SK-N-DZ (cell line): ENCODE measurements at places on chromosomes 13 and 19.

DNA sequence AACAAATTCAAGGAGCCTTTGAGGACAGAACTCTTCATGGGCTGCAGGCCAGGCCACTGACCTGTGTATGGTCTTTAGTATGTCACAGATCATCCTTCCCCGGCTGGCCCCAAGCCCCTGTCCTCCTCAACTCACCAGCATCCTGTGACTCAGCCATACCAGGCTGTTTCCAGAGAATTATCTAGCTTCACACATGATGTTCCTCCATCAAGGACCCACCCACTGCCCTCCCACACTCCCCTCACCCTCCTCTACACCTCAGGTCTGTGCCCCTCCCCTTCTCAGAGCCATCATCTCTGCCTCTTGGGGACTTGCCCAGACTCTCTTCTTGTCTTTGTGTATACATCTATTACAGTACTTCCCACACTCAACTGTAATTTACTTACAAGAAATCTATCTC lies 14.7 kb downstream of the DCT start:
- no peak for DNase-seq

GRCh38 chr19:50969413-50969760 lies at the start of gene KLK6:
TSS of gene KLK6 (minus strand) at chr19:50969591. CDS start at chr19:50968104, 1,487 bp downstream.
- DNase-seq: no peak

GRCh38 chr13:29878101-29878500 lies 27.7 kb upstream of the UBL3 start:
- DNase-seq: no peak

GRCh38 chr19:13262450-13262849 lies 112.2 kb downstream of the IER2 start:
- DNase-seq: peak; percentile 20

- DNase-seq: no peak
These were observed 266.5 kb downstream of the NBEA start for GRCh38 chr13:35208587-35208986.

- peak; percentile 29 for DNase-seq
These were observed 616 bp upstream of the PCDH17 start for GRCh38 chr13:57630661-57631595.

- no peak for DNase-seq
These were observed 15.6 kb downstream of the PABPC3 start for GRCh38 chr13:25111585-25111956.

- no peak for DNase-seq
These were observed 11.9 kb upstream of the DHRS12 start for GRCh38 chr13:51815848-51816247.

DNA sequence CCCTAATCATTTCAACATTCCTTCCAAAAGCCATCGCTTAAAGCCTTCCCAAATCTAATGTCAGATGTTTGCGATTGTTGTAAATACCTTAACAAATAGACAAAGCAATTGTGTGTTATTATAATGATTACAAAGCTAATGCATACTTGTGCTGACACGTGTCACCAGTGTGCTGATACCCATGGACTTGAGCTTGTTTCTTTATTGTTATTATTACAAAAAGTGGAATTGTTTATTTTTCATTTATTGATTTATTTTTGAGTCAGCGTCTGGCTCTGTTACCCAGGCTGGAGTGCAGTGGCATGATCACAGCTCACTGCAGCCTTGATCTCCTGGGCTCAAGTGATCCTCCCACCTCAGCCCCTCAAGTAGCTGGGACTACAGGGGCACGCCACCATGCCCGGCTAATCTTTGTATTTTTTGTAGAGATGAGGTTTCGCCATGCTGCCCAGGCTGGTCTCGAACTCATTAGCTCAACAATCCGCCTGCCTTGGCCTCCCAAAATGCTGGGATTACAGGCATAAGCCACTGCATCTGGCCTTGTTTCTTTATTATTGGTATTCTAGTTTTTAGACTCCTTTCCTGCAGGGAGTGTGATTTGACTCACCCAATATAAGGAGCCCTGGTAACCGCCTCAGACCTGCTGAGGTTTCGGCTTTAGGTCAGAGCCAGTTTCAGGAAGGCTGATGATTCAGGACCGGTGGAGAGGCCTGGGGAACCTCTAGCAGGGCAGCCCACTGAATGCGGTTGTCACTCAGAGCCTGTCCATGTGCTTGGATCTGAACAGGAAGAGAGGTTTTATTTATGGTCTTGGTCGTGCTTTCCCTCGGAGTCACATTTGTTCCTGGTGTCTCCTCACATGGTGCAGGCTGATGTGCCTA lies 2.1 kb upstream of the FBXO17 start:
- DNase-seq: no peak

DNA sequence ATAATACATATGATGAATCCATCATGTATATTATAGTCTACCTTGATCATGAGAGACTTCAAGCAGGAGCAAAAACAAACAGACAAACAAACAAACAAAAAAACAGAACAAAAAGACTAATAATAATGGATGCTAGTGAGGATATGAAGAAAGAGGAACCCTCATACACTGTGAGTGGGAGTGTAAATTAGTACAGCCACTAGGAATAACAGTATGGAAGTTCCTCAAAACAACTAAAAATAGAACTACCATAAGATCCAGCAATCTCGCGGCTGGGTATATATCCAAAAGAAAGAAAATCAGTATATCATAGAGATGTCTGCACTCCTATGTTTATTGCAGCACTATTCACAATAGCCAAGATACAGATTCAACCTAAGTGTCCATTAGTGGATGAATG lies 7.0 kb upstream of the DLEU7 start:
- no peak for DNase-seq

- DNase-seq: no peak
These were observed 348.9 kb downstream of the UQCRFS1 start for GRCh38 chr19:28864024-28864503.

GRCh38 chr19:9836021-9836420 lies 903 bp downstream of the PIN1 start:
- no peak for DNase-seq

DNA sequence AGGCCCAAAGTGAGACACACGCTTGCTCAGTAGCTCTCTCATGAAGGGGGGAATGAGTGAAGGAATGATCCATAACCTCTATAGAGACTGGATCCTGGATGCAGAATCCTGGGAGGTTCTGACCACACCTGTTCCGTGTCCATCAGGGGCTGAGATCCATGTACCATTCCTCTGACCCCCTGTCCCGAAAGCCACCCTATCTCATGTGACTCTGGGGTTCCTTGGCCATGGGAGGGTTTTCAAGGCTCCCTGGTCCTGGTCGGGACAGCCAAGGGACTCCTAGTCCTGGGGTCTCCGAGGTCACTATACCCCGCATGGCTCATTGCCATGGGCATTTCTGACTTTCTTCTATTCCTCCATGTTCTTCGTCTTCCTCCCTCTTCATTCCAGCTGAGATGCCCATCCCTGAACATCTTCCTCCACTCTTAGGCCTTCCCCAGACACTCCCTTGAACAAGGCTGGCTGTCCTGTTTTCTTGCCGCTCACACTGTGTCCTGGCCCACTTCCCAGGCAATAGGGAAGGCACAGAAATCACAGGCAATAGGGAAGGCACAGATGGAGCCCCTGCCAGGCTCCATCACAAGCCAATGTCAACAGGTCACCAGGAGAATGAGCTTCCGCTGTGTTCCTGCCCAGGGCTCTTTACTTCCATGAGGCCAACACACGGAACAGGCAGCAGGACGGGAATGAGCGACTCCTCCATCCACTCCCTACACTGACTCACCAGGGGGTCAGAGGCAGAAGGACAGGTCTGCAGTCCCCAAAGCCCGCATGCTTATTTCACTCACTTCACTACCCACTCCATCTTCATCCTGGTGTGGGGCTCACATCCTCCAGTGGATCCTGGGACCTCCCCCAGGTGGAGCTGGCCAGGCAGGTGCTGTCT lies 3.2 kb downstream of the CEACAM5 start:
- DNase-seq: no peak

- no peak for DNase-seq
These were observed 117.4 kb downstream of the TNFRSF19 start for GRCh38 chr13:23687614-23688013.

DNA sequence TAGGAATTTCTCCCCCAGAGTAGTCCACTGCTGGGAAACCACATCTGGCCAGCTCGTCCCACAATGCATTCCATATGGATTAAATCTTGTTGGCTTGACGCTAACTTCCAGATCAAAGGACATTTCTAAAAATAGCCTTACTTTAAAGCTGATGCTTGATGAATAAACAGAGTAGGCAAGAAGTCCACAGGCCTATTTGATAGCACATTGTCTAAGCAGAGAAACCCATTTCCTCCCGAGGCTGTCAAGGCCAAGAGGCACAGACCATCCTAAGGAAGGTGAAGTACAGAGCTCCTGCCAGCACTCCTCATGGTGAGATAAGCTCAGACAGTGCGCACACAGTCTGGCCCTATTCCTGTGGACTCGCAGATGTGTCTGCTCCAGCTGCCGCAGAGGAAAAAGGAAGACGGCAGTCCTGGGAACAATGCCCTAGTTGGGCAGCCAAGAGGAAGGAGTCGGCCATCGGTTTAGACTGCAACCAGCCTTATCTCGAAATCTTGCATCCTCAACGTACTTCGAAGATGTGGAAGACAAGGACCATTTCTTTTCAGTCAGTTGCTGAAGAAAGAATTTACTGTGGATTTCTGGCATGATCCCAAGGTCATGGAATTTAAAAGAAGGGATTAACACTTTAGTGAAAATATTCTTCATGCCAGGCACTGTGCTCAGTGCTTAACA lies 156.8 kb downstream of the RGCC start:
- no peak for DNase-seq

DNA sequence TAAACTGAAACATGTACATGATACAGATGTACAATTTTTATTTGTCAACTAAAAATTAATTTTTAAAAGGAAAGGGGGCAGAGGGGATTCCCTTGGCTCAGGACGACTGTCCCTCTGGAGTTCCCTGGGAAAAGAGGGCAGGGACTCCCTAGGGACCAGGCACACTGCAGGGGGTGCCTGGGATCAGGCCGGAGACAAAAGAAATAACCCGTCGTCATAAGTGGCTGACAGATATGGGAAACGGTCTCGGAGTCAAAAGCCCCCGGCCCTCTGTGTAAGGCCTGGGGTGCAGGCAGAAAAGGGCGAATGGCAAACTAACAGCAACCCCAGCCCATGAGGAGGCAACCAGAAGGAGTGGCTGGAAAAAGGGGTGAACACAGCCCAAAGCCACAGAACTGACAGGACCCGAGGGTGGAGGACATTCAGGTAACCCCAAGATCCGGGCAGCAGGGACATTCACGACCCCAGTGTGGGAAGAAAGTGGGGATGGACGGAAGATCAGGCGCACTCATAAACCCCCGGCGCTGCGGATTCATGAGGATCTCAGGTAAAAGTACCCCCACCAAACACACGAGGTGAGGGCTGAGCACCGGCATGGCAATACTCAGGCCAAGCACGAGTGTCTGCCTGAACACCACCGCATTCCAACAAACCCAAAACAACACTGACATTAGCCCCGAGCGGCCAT lies 6.7 kb downstream of the MLLT1 start:
- DNase-seq: no peak

- DNase-seq: no peak
These were observed 282.7 kb upstream of the KLHL1 start for GRCh38 chr13:70390968-70391367.

DNA sequence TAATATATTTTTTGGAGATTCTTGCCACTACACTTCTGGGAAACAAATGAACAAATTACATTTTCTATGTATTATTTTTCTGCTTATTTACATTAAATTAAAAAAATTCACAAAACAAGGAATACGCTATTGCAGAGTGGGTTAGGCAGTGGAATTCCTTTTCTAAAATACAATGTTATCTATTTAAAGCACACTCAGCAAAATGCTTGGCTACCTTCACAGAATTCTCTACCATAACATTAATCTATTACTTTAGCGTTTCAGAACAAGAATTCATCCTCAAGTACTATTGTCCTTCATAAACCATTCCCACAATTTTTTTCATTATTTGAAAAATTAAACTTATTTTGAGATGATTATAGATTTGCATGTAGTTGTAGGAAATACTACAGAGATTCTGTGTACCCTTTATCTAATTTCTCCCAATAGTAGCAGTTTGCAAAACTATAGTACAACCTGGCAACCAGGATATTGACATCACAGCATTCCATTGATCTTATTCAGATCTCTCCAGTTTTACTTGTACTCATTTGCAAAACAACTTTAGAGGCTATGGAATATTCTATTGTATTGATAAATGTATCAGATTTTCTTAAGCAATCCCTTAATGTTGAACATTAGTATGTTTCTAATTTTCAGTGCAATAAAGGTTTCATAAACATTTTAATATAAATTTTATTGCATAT lies 120.9 kb downstream of the DLEU7 start:
- DNase-seq: no peak

GRCh38 chr19:8302357-8302691 lies 5.8 kb downstream of the CD320 start:
- no peak for DNase-seq

DNA sequence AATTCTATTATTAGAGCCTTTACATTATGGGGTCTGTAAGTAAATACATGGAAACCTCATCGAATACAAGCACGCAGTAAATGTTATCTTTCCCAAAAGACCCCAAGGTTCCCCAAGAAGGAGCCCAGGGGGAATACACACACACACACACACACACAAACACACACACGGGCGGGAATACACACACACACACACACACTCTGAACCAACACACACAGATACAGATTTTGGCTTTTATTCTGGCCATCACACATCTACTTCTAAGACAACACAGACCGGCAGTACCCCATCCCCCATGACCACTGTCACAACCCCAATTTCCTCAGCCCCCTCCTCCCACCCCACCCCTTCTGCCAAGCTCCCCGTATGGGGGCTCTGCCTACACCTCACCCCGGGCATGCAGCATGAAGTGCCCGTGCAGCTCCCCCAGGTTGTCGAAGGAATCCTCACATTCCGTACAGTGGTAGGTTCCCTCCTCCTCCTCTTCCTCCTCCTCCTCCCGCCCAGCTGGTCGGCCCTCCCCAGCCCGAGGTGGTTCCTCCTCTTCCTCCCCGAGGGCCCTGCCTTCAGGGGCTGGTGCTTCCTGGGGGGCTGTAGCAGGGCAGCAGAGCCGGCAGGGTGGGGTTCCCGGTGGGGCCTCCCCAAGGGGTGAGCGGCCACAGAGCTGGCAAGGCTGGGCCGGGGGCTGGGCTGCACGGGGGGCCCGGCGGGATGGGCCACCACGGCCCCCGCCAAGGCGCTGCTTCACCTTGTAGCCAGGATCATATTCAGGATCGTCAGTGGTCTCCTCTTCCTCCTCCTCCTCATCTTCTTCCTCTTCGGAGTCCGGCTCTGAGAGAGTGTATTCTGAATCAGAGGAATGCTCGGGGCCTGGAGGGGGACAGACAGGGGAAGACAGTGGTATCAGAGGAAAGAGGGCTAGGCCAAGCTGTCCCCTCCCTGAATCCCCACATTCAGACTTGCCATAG lies 4.4 kb upstream of the SRRM5 start:
- no peak for DNase-seq

GRCh38 chr19:41861846-41862245 lies 1.8 kb downstream of the RPS19 start:
- no peak for DNase-seq
